ENCODE measurements at places on chromosomes 5 and 9.

DNA sequence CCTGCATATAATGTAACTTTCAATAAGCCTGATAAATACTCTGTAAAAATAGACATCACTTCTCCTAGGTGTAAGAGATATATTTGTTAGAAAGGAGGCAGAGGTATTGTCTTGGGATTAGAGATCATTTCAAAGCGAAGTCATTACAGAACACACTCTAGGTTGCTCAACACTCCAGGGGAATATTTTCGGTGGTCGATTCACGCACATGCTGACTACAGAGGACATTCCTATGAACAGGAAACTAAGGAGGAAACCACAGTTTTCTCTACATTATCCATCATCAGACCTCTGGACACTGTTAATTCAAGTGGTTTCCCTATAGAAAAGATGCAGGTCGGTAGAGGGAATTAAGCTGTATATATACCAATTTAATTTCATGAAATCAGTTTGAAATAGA, 370.0 kb downstream of the NDUFS4 start:
- DNase-seq = no peak

- no peak for DNase-seq
Observed at GRCh38 chr5:73897893-73898292, 271.9 kb downstream of the ARHGEF28 start.

GRCh38 chr5:88555674-88556073, 287.0 kb upstream of the TMEM161B start:
- DNase-seq = no peak

- peak; percentile 26 for DNase-seq
Observed at GRCh38 chr5:176365351-176366231, at the start of gene ARL10. TSS of gene ARL10 (plus strand) at chr5:176365487. CDS start at chr5:176365564, 77 bp downstream.

GRCh38 chr9:20561531-20561930, 60.8 kb downstream of the MLLT3 start:
- no peak for DNase-seq

DNA sequence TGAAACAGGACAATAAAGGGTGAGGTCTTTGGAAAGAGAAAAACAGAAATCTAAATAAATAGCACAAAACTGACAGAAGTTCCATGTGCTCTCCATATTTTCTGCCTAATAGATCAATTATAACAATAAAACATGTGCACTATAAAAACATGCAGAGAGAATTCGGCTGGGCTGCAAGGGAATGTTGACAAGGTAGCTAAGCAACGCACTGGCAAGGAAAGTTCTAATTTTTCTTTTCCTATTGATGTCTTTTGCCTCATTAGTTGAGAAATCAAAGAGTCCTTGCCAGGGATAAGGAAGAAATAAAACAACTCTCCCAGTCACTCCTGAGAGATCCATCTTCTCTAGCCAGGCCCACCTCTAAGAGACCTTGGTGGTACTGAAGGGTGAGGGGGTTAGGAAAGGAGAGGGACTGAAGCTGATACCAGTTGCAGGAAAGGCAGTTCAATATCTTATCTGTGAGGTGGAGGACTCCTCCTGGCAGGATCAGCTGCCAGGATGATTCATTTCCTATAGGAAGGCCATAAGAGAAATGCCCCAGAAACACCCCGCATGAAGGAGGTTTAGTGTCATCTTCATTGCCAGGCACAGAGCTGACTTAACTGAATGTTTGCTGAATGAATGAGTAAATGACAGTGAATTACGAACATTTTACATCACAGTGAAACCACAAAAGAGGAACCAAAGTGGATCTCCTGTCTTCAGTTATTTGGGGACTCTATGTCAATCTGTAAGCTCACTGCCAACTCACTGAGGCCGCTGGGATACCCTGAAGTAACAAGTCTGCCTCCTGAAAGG, 63.7 kb upstream of the IFNK start:
- no peak for DNase-seq

GRCh38 chr5:146388386-146388785, 49.7 kb downstream of the POU4F3 start:
- DNase-seq = no peak

- no peak for DNase-seq
Observed at GRCh38 chr5:14054111-14054854, 88.9 kb upstream of the TRIO start.

- DNase-seq = no peak
Observed at GRCh38 chr9:104984948-104985347, 57.0 kb upstream of the ABCA1 start.

DNA sequence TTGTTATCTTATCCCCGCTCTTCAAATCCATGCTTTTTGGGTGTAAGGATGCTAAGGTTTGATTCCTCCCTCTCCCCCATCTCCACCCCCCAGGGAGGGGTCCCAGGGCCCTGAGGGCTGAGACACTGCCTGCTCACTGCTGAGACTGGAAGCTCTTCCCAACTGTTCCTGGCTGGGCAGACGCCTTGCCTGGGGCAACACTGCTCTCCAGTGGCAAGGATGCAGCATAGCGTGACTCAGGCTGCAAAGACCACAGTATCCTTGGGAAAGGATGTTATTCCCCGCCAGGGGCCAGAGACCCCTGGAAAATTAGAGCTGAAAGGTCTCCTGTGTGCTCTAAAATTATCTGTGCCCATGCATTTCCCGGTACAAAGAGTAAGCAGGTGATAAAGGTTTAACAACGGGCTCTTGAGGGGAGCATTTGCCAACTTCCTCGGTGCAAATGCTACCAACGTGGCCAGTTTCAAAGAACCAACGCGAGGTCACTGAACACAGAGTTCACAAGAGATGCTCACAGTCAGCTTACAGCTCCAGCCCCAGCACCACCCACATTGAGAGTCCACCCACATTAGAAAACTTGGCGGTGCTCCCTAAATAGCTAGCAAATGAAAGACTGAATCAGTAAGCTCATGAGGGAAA, 271.9 kb downstream of the NSG2 start:
- peak; percentile 66 for DNase-seq

DNA sequence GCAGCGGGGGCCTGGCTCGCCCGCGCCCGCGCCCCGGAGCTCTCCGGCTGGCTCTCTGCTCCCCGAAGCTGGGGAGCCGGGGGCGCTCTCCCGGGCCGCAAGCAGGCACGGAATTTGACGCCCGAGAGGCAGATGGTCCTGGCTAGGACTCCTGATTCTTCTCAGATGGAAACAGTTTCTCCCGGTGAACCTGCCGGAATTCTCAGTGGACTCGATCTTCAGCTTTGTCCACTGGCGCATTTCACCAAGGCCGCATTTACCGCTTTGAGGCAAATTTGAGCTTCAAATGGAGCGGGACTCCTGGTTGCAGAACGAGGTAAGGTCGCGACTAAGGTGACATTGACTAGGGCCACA, 305.7 kb upstream of the KCNN2 start:
- no peak for DNase-seq

GRCh38 chr5:89302102-89302891, 419.3 kb upstream of the MEF2C start:
- no peak for DNase-seq

- DNase-seq = no peak
Observed at GRCh38 chr5:158287643-158288271, 428.8 kb upstream of the CLINT1 start.

- DNase-seq = no peak
Observed at GRCh38 chr5:173490681-173491080, 125.8 kb downstream of the BOD1 start.

Measured in SW480 (cell line).